NCI-H2171 (cell line): ENCODE measurements at places on chromosomes 3 and 15.
A peak's percentile ranks its signal among the peaks of the same experiment; 100 is the strongest.

- DNase-seq, result no peak
These were observed 225.0 kb upstream of the ATP11B start for GRCh38 chr3:182568261-182568660.

DNA sequence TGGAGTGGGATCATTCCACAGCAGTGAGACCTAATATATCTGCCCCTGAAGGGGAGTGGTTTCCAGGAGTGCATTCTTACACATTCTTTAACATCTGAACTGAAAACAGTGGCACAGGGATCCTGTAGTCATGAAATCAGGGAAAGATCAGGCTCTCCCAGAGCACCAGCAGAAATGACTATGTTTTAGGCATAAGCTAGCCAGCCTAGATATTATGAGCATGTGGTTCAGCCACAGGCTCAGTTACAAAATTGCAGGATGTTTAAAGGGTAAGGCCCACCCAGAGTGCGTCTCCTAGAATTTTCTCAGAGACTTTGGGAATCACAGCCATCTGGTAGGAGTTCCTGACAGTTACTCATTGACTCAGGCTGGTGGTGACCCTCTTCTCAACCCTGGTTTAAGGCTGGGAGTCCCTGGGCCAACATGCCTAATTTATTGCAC is 20.9 kb downstream of the FSTL1 start:
- no peak for DNase-seq

DNA sequence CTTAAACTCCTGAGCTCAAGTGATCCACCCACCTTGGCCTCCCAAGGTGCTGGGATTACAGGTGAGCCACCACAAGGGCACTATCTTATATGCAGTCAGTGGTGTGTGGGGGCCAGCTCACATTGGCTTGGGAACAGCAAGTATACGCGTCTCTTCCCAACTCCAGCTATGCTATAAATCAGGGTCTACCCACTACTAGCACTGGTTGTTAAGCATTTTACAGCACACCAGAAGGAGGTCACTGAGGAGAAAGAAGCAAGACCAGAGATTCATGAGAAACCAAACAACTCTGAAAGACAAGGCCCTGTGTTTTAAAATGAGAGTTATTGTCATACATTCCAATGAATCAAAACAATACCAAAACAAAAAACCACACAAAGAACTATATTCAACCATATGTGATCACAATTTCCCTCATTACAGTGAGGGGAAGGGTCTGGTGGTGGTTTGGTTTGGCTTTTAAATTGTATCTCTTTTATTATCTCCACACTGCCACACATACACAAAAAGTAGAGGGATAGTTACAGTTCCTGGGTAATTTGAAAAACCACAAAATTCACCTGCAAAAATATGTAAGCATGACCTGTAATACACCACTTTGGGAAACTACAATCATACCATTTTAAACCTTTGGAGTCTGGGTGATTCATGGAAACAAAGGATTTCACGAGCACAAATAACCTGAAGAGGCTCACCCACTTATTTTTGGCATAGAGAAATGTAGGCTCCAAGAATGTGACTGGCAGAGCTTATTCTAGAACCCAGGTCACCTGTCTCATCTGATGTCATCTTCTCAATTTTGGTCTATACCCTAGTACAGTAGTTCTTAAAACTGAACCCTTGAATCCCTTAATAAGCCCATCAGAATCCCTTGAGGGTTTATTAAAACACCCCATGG is 5.2 kb downstream of the MAGI1 start:
- DNase-seq, result no peak

- no peak for DNase-seq
These were observed 330.8 kb upstream of the DPH6 start for GRCh38 chr15:35876762-35877161.

DNA sequence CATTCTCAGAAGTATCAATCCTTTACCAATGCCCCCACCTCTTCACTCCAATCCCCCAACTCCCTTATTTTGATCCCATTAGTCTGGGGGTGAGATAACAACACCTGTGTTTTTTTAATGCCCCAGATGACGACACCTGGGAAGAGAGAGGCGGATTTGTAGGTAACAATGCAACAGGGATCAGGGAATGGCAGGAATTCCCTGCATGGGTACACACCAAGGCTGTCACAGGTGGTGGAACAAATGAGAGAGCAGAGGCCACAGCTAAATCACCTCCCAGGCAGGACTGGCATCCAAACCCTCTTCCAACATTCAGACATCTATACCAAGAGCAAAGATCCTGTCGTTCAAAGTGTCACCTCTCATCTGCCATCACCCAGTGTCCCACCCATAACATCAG is 319.2 kb upstream of the TRIM42 start:
- DNase-seq, result no peak

DNA sequence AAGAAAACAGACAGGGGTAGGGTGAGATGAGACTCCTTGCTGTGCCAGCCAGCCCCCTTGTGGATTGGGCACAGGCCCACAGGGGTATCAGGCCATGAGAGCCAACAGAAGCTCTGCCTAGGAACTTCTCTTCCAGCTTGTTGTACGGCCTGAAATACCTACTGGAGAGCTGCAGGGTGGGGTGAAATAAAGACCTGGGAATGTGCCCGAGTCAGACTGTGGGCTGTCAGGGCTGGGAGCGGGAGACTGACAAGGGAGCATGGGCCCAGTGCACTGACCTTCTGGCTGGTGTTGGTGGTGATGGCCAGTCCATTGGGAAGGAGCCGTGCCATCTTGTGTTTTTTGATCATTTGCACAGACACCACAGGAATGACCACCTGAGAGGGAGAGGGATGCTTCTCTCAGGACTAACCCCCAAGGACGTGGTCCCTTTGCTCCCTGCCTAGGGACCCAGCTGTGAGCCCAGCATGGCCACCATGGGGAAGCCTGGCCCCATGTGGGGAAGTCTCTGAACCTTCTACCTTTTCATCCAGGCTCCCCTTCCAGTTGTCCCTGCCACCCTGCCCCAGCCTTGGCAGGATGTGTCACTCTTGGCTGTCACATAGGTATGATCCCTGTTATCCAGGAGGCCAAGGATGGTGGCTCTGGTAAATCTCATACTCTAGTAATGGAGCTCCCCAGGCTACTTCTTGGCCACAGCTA is 30.7 kb downstream of the GRAMD2A start:
- DNase-seq, result no peak

GRCh38 chr3:125110016-125110875 is 54.4 kb upstream of the HEG1 start:
- no peak for DNase-seq

DNA sequence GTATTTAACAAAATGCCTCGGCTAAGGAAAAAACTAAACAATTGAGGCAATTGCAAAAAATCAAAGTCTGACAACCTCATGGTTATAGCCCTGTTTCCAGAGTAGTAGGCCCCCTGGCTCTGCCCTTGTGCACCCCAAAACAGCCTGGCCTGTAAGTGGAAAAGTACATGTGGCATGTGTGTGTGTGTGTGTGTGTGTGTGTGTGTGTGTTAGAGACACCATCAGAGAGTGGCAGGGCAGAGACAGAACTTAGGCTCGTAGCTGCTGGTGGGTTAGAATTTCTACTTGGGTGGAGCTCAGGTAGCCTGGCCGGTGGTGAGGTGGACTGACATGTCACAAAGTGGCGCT is 14.1 kb upstream of the AHSG start:
- no peak for DNase-seq

DNA sequence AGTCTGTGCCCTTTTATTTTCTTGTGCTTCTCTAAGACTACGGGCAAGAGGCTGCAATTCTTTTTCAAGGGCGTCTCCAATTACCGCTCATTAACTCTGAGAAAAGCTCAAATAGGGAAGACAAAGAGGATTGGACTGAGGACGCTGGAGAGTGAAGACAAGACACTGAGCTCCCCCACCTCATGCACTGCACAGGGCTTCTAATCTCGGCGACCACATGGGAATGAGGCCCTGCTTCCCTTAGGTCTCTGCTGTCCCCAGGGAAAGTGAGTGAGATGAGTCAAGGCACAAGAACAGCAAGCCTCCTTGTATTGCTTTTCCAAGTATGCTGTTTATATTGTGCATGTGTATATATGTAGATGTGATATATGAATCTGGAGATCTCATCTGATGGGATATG is 392.2 kb upstream of the CFAP20DC start:
- no peak for DNase-seq

DNA sequence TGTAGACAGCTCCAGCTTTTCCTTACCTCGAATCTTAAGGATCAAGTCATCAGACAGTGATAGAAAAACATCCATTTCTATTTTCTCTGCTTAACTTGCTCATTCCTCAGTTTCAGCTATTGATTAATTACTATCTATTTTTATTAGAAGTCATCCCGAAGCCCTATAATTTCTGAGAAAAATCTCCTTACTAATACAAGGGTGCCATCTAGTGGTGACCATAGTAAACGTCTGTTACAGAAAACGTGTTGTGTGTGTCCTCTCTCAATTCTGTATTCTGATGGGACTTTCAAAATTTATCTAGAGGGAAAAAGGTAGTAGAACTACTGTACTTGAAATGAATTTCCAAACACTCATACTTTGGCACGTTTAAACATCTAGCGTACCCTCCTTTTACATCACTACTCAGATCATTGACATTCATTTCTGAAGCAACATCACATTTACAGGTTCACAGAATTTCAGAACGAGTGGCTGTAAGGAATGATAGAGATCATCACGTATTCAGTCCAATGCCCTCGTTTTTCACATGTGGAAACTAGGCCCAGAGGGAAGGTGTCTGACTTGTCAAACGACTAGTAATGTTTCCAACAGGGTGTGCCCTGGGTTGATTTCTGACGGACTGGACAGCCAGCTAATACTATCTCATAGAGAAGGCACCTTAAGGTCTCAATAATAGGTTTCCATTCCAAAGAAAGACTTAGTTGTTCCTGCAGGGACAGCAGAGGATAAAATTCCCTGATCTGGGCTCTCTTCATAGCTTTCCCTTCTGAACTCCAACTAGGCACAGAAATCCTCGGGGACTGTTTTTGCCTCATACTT is 25.6 kb downstream of the HACD2 start:
- peak; percentile 57 for DNase-seq

GRCh38 chr15:56460071-56460470 is 4.9 kb downstream of the MNS1 start:
- no peak for DNase-seq

- no peak for DNase-seq
These were observed 16.1 kb upstream of the GCSAM start for GRCh38 chr3:112149136-112149535.

GRCh38 chr15:52021128-52021671 is 2.2 kb downstream of the MAPK6 start:
- DNase-seq, result peak; percentile 18

- no peak for DNase-seq
These were observed 26.4 kb upstream of the PARL start for GRCh38 chr3:183911087-183911486.

- no peak for DNase-seq
These were observed 192.9 kb upstream of the EIF1B start for GRCh38 chr3:40116478-40117177.

DNA sequence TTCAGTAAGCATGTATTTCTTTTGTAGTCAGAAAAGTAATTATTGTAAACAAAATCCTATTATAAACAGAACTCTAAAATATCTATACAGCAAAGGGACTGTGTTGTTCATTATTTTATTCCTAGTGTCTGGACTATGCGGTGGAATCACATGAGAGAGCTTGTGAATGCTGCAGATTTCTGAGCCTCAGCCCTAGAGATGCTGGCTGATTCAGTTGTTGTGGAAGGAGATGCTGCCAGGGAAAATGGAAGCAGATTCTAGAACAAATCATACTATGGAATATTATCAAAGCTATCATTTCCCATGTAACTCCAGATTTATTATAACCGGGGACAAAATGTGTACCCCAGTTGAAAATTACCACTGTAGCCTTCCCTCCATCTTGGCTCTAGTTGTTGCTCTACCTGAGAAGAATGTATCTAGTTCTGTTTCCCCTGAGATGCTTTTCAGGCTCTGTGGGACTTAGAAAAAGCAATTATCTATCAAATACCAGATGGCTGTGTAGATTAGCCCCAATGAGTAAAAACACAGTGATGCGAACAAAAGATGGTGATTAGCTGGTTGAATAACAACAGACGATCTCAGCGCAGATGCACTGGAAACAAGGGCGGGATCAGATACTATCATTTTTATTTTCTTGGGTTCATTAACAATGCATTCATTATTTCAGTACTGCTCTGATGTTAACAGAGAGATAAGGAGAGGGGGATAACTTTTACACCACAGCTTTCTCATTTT is 131.3 kb downstream of the TMEM108 start:
- peak; percentile 89 for DNase-seq

DNA sequence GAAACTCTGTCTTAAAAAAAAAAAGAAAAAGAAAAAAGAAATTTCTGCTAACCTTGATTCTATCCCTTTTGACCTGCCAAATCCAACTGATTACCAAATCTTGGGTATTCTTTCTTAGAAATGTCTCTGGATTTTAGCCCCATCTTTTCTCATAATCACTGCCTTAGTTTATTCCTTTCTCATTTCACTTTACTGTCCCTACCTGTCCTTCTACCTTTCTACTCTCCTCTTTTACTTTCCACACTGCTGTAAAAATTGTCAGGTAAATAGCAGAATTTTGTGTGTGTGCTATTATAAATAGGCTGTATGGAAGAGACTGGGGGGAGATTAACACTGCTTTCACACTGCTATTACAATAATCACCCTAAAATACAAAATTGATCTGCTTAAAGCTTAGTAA is 16.7 kb downstream of the PIK3CA start:
- DNase-seq, result no peak

DNA sequence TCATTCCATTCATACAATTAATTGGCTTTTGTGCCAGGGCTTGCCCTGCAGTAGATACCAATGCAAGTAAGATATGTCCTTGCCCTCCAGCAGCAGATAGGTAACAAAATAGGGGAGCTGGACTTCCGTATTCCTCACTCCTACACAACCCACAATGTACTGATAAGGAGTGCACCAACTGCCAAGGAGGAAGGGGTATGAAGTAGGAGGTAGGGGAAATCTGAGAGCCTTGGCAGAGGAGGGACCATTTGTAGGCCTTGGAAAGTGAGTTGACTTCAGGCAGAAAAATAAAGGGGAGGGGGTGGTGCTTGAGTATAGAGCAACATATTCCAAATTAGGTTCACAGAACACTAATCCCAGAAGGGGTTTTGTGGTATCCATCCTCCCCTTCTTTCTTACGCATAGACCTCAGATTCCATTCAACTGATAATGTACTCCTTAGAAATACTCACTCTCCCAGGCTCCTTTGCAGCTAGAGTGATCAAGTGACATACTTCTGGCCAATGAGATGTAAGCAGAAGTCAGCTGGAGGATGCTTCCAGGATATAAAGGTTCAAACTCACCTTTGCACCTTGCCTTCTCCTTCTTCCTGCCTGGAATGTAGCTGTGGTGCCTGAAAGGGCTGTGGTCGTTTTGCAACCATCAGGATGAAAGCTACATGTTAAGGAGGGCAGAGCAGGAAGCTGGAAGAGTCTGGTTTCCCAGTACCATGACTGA is 127.1 kb upstream of the SMAD3 start:
- no peak for DNase-seq

DNA sequence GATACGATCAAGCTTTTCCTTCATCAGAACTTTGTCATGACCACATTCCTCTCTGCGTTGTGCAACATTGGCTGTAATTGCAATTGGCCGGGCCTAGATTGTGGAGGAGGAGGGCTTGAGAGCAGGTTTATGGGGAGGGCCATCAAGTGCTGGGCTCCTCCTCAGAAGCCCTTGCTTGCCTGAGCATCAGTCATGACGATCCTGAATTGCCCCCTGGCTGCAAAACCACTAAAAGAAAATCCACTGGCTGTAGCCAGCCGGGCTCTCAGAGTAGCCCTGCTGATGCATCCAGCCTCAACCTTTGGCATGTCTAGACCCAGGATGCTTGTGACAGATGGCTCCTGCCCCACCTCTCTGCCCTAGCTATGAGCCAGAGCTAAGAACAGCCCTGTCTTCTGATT is 13.4 kb upstream of the TRH start:
- no peak for DNase-seq
